ENCODE measurements at places on chromosomes 13 and 19.
A peak's percentile ranks its signal among the peaks of the same experiment; 100 is the strongest.

DNA sequence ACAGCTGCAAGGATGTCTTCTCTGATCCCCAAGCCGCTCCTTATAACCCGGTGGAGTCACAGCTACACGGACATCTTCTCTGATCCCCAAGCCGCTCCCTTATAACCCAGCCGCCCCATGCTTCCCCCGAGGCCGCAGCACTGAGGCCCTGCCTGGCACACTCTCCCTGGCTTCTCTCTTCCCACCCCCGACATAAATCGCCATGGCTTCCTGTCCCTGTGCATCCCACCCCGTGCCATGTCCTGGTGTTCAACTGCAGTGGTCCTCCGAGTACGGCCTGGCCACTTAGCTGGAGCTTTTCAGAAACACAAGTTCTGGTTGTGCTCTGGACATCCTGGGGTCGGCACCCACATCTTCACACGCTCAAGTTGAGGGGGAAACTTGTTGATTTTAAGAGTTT, 60.4 kb downstream of the RASA3 start:
- DNase-seq, result no peak

DNA sequence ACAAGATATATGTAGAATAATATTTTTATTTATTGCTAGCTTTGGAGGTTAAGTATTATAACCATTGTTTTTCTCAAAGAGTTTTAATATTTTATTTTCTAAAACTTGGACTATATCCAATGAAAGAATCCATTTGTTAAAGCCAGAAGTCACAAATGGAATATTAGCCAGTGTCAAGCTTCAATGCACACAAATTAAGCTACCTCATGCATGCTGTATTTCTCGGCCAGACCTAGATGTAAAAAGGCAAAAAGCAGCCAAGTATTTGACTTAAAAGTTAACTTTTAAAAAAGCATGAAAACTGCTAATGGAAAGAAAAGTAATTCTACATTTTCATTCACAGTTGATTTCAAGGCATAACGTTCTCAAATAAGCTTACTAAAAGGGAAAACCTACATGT, 160.0 kb upstream of the ATXN8OS start:
- no peak for DNase-seq

GRCh38 chr19:54905421-54905802, 536 bp upstream of the NCR1 start:
- DNase-seq, result no peak

- DNase-seq, result no peak
These were observed 53.4 kb downstream of the MCF2L start for GRCh38 chr13:113022391-113022744.

DNA sequence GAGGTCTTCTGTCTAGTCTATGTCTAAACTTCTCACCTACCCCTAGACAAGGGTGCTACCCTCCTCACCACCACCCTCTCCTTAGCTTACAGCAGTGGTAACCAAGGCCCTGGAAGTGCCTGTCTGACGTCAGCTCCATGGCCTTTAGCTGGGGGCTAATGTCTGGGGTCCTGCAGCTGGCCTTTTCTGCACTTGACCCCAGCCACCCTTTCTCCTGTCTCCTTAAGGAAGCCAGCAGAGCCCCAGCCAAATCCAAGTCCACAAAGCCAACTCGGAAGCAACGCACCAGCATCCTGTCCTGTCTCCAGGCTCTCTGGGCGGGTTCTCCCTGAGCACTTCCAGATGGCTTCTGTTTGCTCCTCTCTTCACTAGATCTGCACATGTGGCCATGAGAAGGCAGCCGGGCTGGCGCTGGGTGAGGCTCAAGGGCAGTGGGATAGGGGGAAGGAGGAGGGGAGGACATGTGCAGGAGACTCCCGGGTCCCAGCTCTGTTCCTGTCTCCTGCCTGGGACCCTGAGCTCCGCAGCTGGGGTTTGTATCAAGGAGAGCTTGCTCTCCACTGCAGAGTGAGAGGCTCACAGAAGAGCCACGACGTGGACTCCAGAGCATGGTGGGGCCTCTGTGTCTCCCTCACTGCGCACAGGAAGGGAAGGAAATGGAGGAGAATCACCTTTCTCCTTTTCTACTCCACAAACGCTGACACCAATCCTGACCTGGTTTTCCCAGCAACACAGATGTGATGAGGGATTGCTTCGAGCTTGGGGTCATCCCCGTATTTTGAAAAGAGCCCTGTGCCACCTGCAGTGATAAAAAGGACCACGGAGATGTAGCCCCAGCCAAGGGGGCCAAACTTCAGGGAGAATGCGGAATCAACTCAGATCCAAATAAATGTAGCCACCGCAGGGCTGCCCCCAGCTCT, 204.2 kb downstream of the USP12 start:
- DNase-seq, result no peak

DNA sequence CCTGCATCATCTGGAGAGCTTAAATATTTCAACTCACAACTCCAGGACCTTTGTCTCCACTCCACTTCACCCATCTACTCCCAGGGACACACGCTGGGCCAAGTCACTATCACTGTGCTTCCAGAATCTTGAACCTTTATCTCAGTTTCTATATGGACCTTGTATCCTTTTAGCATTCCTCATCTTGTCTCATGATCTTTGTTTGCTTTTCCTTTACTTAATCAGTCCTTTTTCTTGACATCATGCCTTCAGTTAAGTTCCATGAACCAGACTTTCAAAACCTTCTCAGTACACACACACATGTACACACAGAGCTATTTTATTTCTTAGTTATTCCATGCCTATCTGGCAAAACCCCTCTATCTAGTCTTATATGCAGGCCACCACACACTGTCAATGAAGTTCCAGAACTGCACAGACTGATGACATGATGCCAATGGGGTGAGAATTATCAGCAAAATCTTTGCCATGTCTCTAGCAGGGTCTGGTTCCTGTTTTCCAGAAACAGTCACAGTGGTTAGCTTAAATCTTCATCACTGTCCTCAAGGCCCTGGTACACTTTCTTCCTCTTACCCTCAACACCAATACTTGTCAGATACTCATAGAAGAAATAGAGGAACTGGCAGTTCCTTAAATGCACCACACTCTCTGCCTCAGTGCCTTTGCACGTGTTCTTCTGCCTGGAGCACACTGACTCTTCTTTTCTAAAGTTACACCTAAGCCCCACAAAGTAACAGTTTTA, 77.6 kb upstream of the STARD13 start:
- DNase-seq, result peak; percentile 83

Measured in suppressor macrophage (primary cell).